ENCODE measurements at places on chromosomes 2 and 18.

- no peak for DNase-seq
These were observed 2.4 kb upstream of the NTSR2 start for GRCh38 chr2:11672407-11672806.

GRCh38 chr2:66497431-66498288, 62.7 kb downstream of the MEIS1 start:
- DNase-seq: no peak

GRCh38 chr2:69582582-69583176, 60.9 kb downstream of the AAK1 start:
- no peak for DNase-seq

GRCh38 chr2:129876541-129876940, 102.9 kb upstream of the RAB6C start:
- DNase-seq: no peak

DNA sequence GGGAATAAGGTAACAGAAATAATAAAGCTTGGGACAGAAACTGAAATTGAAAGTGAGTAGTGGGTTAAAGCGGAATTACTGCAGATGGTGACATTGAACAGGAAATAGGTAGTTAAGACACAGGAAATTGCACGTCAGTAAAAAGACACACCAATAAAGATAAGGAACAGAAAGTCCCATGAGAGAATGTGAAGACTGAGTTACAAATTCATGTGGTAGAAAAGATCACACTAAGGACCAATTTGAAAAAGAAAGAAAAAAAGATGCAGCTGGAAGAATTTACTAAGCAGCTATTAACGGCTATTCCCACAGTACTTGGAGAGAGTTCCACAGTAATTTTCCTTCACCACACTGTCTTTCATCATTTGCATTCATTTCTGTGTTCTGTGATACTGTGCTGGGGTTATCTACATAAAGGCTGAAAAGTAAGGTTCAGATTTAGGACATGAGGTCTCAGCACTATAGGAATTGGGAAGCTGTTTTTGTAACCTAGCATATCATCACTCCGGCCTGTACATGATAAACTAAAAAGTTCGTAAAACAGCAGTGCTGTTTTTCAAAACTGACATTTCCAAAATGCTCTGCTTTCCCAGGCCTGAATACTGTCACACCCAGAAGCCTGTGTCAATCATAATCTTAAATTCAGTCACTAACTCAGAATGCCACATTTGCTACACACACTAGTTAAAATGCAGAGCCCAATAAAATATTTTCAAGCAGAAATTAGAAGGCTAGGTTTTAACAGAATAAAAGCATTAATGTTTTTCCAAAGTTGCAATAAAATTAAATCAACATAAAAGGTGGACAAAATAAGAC, 42.9 kb downstream of the SRBD1 start:
- no peak for DNase-seq

GRCh38 chr18:48923746-48924629, 26.8 kb downstream of the SMAD7 start:
- DNase-seq: no peak

DNA sequence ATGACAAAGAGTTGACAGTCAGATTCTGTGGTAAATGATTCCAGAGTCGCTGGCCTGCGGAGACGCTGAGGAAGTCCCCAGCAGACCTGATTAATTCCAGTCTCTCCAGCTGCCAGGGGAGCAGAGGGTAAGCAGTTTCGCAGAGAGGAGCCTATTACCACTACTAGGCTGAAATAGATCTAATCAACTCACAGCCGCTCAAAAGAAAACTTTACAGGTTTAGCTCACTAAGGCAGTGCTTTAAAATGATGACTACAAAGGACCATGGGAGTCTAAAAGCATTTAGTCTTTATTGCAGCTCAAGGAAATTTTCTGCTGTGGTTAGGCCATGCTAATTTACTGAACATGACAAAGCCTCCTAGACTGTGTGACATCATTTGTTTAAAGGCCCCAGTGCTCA, 445.6 kb upstream of the POU3F3 start:
- no peak for DNase-seq

GRCh38 chr2:201109186-201109585, 6.8 kb upstream of the CFLAR start:
- no peak for DNase-seq

- no peak for DNase-seq
These were observed 490.4 kb downstream of the NR4A2 start for GRCh38 chr2:155842103-155842502.

DNA sequence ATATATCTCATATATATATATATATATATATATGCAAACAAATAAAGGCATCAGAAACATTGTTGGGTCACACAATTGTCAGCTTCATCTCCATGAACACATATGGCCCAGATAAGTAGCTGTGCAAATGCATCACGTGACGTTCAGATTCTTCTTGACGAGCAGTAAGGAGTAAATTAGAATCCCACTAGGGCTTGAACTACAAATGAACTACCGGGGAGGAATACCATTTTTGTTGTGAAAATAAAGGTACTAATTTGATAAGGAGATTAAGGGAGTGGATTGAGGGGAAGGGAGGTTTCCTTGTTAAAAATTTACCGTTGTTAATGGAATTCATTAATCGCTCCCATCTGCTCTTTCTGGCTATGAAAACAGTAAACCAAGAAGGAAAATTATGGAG, 186.5 kb upstream of the COPS8 start:
- DNase-seq: no peak

- no peak for DNase-seq
These were observed 495.3 kb downstream of the IRS1 start for GRCh38 chr2:226304308-226304707.

Data from sciatic nerve (tissue), 2 donors.